HS-5 (cell line): ENCODE measurements at places on chromosomes 7 and 10.

DNA sequence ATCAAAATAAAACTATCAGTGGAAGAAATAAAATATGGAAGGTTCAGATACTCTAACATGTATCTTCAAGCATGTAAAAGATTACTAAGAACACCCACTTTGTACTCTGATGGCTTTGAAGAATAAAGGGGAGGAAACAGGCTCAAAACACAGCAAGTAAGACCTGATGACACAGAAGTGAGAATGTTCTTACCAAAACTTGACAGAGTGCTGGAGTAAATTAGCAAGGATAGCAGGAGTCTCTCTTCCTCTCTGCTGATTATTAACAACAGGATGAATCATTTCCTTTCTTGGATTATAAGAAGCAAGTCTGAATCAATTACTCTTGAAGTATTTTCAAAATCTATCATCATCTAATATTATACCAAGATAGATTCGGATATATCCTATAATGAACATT, 47.5 kb downstream of the GLI3 start:
- DNase-seq, result no peak

DNA sequence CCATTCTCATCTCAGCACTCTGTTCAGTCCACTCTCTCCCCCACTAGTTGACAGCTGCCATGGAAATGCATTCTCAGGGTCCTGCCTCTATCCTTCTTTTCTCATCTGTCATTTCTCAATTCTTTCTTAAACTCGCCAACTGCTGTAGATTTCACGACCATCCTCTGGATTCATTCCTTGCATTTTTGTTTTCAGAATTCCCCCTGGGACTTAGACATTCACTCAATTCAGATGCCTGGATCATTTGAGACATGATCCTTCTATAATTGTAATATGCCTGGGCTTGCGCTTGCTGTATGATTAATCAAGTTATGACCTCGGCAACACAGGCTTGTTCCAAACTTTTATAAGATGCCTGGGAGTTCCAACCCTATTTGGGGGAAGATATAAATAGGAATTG, 104.5 kb downstream of the RAB11FIP2 start:
- DNase-seq, result no peak

- peak; percentile 26 for DNase-seq
Measured at GRCh38 chr7:8190119-8190895, 71.7 kb downstream of the ICA1 start.

- no peak for DNase-seq
Measured at GRCh38 chr10:4684434-4684833, 141.6 kb upstream of the AKR1E2 start.

GRCh38 chr7:107002529-107002998, 41.9 kb upstream of the PRKAR2B start:
- DNase-seq, result no peak

DNA sequence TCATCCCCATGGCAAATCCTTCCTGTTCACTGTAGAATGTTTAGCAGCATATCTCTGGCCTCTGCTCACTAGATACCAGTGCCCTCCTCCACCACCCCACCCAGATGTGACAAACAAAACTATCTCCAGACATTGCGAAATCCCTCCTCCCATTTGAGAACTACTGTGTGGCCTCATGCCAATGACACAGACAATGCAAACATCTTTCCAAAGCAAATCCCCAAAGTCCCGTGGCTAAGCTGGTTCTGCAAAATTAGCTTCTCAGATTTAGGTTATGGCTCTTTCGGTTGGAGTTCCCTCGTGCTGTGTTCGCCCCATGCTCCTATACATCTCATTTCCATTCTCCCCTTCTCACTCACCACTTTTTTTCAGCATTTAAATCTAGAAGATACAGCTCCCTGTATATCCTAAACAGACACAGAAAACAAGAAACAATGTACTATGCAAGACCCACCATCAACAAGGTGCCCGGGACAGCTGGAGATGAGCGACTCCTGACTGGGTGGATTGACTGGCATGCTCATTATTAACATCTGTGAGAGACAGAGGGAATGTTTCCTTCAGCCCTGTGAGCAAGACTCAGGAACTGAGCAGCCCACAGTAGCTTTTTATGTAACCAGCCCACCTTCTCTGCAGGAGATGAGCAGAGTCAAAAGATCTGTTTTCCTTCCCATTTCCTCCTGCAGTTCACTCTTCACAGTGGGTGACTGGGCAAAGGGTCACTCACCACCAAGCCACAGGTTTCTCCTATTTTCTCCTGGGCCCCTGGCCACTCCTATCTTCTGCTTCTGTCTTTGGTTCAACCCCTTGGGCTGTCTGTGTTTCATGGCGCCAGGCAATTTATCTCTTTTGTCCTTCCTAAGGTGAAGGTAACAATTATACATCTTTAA, 225.7 kb upstream of the AOAH start:
- DNase-seq, result no peak

- DNase-seq, result no peak
Measured at GRCh38 chr10:101779544-101780186, 3.6 kb downstream of the NPM3 start.

GRCh38 chr10:5297466-5297865, 67.3 kb upstream of the UCN3 start:
- DNase-seq, result no peak

DNA sequence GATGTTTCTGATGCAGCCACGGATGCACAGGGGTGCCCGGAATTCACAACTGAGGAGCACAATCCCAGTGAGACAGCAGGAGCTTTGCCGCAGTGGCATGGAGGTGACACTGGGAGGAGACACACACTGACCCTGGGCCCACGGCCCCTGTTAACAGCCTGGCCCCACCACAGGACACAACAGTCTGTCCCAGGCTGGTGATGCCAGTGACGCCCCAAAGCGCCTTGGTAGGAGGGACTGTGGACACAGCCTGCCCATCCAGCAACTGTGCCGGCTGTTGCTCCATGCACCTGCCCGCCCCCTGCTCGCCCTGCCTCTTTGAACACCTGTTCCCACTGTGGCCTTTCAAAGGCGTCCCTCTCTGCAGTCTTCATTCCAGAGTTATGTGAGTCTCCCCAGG, 49.8 kb downstream of the KLF6 start:
- no peak for DNase-seq

GRCh38 chr10:10630782-10631181, 386.9 kb upstream of the CELF2 start:
- DNase-seq, result no peak

GRCh38 chr7:140016540-140016939, 46.2 kb downstream of the PARP12 start:
- no peak for DNase-seq

- DNase-seq, result no peak
Measured at GRCh38 chr10:34231441-34232180, 583.5 kb downstream of the PARD3 start.

DNA sequence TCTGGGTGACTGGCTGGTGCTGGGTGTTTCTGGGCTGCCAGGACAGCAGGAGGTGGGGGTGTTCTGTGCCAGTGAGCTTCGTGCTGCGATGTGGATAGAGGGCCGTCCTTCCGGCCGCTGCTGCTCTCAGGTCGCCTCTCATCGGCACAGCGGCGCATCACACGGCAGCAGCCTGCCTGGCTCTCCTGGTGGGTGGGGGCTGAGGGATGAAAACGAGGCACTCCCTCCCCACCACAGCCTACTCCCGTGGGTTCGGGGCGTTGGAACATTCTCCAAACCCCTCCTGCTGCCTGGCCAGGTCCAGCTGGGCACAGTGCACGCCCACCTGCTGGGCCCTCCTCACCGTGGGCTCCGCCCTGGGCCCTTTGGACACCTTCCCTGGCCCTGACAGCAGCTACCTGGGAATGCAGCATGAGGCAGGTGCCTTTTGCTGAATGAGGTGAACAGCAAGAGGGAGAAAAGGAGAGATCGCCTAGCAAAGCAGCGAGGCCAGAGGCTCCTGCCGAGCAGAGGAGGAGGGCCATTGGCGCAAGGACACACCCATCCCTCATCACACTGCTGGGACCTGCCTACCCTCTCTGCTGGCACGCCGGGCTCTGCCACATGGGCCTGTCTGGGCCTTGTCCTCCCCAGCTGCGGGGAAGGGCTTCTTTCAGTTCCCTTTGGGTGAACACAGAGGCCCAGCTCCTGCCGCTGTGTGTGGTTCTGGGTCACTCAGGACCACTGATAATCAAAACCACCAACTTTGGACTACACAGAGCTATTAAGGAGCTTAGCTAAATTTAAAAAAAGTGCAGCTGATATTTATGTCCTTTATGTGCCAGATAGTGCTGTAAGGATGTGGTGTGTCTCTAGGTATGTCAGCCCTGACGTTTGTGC, 33.4 kb downstream of the INPP5A start:
- DNase-seq, result no peak

DNA sequence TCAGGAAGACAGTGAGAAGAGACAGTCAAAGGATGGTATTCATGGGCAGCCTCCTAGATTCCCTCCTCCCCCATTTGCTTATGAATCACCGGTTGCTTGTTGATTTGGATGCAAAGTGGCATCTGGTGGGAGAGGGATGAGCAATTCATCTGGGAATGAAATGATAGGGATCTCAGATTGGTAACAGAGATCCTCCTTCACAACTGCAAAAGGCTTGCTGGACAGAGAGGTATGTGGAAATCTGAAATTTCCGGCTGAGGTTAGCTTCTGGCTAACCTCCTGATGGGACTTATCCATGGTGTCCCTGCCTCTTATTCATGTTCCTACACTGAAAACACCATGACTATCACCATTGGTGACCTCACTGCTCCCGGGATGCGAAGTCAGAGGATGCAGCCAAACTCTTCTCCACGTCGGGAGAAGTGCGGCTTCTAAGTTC, 48.4 kb upstream of the PODXL start:
- peak; percentile 87 for DNase-seq

DNA sequence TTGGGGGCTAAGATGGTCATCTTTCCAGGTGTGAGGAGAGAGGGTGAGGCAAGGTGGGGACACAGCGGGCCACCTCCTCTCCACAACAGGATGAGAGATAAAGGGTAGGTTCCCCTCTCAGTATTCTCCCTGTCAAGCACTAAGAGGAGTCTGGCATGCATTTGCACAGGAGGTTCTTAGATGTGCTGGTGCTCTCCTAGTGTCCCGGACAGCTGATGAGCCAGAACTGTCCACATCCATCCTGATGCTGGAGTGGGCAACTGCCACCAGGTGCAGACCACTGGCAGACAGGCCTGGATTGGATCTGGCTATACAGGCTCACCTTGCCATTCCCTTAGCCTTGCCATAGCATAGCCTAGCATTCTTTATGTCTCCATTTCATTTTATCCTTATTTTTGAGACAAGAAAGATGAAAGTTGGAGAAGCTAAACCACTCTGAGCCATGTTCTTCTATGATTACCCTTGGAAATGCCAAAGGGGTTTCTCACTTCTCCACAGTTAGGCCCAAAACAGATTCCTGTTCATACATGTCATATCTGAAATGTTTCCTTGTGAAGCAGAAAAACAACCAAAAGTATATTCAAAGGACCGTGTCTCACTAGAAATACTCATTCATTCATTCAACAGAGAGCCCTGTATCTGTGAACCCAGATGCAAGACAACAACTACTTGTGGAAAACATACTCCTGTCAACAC, 48.8 kb upstream of the ANTXRL start:
- DNase-seq, result no peak

DNA sequence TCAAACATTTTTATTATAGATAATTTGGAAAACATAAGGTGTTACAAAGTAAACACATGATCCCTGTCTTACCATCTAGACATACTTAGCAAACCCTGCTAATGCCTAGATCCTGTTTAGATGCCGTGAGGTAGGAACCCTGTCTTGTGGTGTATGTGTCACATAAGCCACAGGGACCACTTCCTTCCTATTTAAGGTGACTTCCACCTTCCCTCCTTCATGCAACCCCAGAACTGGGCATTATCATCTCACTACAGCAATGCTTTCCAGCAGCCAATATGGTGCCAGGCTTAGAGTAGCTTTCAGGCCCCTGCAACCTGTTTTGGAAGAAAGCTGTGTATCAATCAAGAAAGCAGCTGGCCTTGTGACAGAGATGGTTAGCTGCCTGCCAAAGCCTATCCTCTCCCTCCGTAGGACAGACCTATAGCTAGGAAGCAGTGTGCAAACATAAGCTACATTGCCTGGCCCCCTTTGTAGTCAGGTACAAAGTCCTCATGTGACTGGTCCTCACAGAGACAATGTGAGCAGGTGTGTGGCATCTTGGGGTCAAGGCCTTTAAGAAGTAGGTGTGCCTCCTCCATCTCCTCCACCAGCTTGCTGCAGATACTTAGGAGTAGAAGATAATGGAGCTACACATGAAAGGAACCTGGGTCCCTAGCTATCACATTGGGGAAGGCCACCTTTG, 146.8 kb downstream of the SPAG6 start:
- DNase-seq, result no peak

DNA sequence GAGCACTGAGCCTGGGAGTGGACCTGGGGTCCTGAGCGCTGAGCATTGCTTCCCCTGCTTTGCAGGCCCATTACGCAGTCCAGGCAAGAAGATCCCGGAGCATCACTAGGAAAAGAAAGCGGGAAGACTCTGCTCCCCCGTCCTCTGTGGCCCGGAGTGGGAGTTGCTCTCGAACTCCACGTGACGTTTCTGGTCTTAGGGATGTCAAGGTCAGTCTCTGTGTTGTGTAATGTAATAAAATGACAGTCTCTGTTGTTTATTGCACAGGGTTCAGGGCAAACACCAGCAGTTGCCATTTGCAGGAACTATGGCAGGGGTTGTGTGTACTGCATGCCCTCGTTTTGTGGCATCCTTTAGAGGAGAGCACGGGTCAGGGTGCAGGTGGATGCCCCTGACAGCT, 10.0 kb downstream of the IDI2 start:
- no peak for DNase-seq

GRCh38 chr10:77168161-77168560, 469.4 kb downstream of the KCNMA1 start:
- DNase-seq, result no peak

GRCh38 chr10:17878896-17879295, 69.7 kb downstream of the MRC1 start:
- no peak for DNase-seq

DNA sequence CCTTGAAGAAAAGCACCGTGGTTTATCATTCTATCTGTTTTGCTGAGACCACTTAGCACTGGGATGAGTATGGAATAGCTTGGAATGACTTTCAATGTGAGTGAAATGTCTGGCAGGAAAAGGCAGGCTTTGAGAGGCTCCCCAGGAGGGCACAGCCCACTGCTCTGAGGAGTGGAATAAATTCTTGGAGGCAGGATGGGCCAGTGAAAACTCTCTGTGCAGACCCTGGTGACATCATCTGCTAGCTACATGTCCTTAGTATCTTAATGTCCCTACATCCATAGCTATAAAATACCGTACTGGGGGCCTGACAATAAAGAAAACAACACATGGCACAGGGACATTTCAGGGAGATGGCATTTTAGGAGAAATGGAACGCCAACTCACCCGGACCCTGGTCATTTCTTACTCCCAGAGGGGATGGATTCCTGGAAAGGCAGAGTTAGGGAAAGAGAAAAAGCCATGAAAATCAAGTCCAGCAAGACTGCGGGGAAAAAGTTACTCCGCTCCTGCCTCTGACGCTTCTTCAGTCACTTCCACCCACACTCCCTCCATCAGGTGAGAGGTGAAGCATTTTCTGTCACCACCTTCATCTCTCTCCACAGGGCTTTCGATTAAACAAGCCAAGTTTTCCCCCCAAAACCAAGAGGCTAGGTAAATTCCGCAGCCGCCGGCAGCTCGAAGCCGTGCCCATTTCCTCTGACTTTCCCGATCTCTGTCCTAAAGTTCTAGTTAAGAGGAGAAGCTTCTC, 991 bp downstream of the ZNF239 start:
- DNase-seq, result peak; percentile 6

GRCh38 chr10:79372871-79373270, 25.6 kb downstream of the PPIF start:
- no peak for DNase-seq

- DNase-seq, result no peak
Measured at GRCh38 chr10:86942441-86943315, 14.7 kb downstream of the MMRN2 start.

GRCh38 chr10:24574578-24575155, 149.0 kb downstream of the ARHGAP21 start:
- no peak for DNase-seq

GRCh38 chr10:21293518-21294356, 231.7 kb downstream of the SKIDA1 start:
- no peak for DNase-seq
